ENCODE measurements at places on chromosomes 6 and 20.

DNA sequence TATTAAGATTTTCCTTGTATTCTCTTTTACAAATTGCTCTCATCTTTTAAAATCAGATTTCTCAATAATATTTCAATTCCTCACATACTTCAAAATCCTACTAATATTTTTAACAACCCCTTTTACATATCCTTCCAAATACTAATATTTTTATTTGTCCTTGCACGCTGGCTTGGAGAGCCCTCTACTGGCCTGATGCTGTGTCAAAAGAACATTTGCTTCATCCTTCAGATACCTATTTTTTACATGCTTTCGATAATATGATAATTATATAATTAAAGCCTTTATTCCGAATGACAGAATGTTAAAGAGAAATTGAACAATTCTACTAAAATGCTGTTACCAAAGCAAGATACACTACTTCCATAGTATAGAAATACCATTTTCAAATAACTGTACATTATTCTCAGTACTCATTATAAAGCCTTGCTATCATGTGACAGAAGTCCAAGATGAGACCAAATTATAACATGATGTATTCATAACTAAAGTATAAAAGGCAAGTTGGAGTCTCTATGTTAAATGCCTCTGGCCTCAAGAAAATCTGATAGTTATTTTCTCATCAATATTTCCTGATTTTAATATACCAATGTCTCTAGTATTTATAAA lies 39.0 kb upstream of the PLN start:
- peak; percentile 23 for DNase-seq

- DNase-seq: no peak
These were observed 285.4 kb upstream of the CHD6 start for GRCh38 chr20:41903586-41903985.

- peak; percentile 39 for DNase-seq
These were observed 739 bp downstream of the B3GAT2 start for GRCh38 chr6:70956191-70956450.

GRCh38 chr20:50893620-50894019 lies 37.6 kb downstream of the ADNP start:
- DNase-seq: no peak

- DNase-seq: peak; percentile 7
These were observed 225.1 kb upstream of the MANEA start for GRCh38 chr6:95352064-95352795.

GRCh38 chr6:100100776-100101175 lies 106.8 kb upstream of the MCHR2 start:
- DNase-seq: no peak

GRCh38 chr6:155528982-155529453 lies 73.4 kb upstream of the NOX3 start:
- DNase-seq: peak; percentile 8

- DNase-seq: no peak
These were observed 297.8 kb upstream of the BMP2 start for GRCh38 chr20:6469695-6470094.

DNA sequence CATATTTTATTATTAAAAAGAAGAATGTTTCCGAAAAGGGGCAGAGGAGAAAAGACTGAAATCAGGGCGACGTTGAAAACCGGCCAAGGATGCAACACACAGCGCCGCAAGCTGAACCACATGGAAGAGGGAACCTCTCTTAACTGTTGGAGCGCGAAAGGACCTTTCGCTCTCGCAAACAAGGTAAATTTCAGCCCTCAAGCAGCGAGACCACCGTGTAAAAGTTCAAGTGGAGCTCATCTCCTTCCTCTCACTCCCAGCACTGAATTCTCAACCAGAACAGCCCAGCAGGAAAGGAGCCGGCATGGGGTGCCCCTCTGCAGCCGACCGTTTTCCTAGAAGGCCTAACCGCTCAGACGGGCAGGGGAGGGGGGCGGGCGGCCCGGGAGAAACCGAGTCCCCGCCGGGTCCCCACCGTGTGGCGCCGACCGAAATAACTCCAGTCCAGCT lies 621 bp downstream of the GPR63 start:
- DNase-seq: peak; percentile 59

GRCh38 chr20:40786336-40786735 lies 97.3 kb upstream of the MAFB start:
- DNase-seq: no peak

DNA sequence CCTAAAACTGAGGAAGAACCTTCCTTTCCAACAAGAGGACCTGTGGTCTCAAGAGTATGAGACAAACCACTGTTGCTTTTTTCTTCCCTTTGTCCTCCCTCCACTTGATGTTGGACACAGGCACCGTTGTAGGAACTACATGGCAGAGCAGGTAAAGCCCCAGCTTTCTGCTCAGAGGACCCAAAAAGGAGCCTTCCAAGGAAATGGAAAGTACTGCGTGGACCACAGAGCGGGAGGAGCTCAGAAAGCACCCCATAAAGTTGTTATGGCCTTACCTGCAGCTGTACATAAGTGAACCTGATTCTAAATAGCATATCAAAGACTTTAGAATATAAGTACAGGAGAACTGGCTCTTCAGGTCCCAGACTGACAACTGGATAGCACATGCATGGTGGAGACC lies 29.4 kb downstream of the TMEM74B start:
- DNase-seq: no peak

- DNase-seq: peak; percentile 37
These were observed 6.4 kb downstream of the CFB start for GRCh38 chr6:31952140-31952805.

DNA sequence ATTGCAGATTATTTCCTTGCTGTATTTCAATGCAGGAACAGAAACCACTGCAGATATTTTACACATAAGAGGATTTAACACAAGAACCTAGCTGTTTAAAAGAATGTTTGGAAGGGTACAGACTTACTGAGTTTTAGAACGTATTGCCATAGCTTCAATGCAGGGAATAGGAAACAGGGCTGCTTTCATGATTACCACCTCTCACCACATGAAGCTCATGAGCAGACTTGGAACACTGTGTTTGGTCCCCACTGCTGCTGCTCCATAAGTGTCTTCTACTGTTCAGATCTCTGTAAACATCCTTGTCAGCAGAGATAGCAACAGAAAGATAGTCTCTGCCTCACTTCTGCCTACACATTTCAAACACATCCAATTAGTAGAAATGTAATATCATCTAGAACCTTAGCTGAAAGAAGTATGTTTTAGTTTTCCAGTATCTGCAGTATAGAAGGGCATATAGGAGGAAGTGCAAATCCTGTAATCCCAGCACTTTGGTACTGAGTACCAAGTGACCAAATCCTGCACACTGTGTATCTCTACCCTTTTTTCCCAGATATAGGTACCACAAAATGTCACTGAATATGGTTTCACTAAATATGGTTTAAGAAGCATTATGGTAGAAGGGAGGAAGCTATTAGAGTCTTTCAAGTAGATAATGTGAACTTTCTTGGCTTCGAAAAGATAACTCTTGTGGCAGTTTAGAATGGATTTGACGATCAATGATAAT lies 51.9 kb downstream of the STXBP5 start:
- DNase-seq: no peak

- no peak for DNase-seq
These were observed 1225.9 kb upstream of the MAP3K7 start for GRCh38 chr6:91812596-91813274.

DNA sequence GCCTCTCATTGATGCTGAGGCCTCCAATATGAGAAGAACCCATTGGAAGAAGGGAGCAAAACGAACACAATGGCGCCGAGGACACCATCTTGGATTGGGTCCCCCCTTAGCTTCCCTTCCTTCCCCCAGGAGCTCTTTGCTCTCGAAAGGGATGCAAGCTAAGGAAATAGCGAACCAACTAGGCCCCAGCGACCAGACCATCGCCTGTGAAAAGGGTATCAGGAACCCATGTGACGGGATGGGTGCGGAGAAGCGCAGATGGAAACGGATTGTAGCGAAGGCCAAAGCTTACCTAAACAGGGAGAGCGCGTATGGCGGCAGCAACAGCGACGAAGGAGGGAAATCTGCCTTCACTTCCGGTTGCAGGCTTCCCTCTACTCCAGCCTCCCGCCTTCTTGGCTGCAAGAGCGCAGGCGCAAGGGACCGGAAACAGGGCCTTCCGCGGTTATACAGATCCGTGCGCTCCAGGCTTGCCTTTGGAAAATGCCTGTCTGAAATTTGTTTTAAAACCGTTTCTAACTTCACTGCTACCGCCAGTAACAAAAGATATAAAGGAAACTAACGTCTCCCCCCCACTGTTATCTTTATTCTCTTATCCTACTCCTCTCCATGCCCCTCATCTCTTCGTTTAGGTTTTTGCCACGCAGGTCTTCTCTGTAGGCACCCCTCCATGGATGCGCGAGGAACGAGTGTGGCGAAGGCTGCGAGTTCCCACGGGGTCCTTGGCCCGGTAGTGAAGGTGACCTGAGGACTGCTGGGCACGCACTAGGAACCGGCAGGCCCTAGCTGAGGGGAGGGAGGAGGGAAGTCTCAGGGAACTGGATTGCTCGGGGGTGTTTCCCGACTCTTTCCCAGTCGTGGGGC lies at the start of gene DDX39B:
Gene DDX39B, minus strand, starts transcription at position 346 of the 864 bp plus-strand sequence. CDS start 1,471 bp downstream, outside the sequence.
- peak; percentile 98 for DNase-seq

- peak; percentile 30 for DNase-seq
These were observed 15.7 kb upstream of the AHCY start for GRCh38 chr20:34318609-34319443.

- no peak for DNase-seq
These were observed 238.9 kb downstream of the PRL start for GRCh38 chr6:22057962-22058361.

GRCh38 chr6:125753937-125754259 lies 4.5 kb downstream of the HEY2 start:
- DNase-seq: no peak

DNA sequence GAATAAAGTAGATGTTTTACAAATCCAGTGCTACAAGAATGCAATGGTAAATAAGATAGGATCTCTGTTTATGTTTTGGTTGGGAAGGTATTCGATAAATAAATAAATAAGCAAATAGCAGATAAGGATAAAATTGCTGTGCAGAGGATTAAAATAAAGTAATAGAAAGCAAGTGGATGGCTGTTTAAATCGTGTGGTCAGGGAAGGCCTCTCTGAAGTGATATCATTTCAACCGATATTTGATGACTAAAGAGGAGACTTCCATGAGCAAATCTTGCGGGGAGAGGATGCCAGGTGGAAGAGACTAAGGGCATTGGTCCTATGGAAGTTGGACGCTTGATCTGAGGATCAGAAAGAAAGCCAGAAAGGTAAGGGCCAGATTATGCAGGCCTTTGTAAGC lies 92.0 kb upstream of the CCN2 start:
- DNase-seq: no peak

GRCh38 chr6:32920715-32921114 lies 20.1 kb downstream of the HLA-DMB start:
- no peak for DNase-seq

DNA sequence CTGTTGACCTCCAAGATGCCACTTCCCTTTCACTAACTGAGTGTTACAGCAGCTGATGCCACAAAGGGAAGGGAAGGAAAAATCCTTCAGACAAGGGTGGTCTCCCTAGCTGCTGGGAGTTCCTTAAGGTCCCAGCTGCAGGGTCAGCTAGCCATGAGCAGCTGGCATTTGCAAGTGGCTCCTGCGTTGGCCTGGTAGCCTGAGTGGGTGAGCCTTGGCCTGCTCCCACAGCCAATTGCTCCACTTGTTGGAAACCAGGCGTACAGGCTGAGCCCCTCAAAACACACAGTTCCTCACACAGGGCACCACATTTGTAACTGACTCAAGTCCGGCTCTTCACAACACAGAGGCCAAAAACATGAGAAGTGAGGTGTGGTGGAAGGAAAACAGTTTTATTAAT lies 16.7 kb downstream of the TTK start:
- DNase-seq: no peak

DNA sequence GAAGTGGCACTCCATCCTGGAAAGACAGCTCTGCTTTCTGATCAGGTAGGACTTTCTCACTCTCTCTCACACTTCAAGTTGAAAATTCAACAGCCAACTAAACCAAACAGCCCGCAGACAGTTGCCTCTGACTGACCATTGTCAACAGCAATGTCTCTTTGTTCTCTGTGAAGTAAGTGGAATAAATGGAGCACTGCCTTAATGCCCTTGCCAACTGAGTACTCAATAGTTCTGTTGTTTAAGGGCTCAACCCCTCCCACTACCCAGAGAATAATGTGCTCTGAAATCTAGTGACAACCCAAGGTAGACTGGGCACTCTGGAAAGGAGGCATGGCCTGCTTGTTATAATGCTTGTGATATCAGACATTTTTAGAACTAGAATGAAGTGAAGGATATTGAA lies 16.8 kb upstream of the BCLAF1 start:
- DNase-seq: no peak

- DNase-seq: peak; percentile 17
These were observed 233.6 kb upstream of the ASCC3 start for GRCh38 chr6:101114703-101115102.

DNA sequence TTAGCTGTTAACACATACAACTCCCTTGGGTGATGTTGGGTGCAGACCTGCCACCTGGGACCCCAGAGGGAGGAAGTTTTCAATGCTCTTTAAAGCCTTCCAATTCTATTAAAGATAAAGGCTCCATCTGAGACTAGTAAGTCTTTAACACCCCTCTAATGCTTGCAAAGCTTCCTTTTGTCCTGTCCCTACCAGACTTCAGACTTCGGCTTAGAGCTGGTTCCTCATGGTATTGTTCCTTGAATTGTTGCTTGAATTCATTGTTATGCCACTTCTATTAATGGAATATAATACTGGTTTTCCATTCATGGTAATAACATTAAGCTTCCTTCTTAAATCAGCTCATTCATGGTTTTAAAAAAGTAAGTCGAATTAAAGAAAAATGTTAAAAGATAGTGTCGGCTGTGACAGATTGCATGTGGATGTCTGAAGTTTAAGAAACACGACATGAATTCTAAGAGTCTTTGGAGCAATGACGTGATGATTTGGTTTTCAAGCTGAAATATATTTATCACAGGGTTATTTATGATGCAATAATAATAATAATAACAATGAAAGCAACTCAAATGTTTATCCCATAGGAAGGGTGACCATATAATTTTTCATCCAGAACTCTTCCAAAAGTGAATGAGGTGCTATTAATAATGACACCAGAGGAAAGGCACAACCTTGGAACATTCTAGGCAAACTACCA lies 21.8 kb downstream of the PDYN start:
- DNase-seq: no peak

- DNase-seq: no peak
These were observed 71.5 kb downstream of the RTN4IP1 start for GRCh38 chr6:106557837-106558236.

DNA sequence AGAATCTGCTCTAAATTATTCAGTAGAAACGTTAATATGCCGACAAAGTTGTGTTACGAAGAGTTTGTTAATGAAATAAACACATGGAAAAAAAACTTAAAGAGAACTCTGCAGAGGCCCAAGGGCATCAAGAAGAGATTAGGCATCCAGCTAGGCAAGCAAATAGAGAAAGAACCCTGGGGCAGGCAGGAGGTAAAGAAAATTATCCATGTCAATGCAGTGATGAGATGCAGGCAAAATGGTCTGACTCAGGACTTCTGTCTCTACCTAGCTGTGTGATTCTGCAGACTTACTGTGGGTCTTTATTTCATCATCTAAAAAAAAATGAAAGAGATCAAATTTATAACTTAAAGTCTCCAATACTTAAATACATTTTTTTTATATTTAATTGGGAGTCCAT lies 448.0 kb downstream of the HAO1 start:
- peak; percentile 61 for DNase-seq

DNA sequence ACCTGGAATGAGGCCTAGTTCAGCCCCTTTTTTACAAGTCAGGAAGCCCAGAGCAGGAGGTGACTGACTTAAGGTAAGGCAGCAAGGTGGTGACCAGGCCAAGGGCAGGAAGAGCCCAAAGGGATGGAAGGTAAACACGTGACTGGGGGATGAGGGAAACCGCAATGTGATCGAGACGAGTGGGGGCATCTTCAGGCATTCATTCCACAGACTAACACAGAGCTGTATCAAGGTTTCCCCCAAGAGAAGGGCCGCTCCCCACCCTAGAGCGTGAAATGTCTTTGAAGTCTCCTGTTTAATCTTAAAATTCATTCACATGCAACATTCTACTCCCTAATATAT lies 76.3 kb upstream of the PIM1 start:
- no peak for DNase-seq
